ENCODE measurements at places on chromosomes 5 and 9.
A peak's percentile ranks its signal among the peaks of the same experiment; 100 is the strongest.

DNA sequence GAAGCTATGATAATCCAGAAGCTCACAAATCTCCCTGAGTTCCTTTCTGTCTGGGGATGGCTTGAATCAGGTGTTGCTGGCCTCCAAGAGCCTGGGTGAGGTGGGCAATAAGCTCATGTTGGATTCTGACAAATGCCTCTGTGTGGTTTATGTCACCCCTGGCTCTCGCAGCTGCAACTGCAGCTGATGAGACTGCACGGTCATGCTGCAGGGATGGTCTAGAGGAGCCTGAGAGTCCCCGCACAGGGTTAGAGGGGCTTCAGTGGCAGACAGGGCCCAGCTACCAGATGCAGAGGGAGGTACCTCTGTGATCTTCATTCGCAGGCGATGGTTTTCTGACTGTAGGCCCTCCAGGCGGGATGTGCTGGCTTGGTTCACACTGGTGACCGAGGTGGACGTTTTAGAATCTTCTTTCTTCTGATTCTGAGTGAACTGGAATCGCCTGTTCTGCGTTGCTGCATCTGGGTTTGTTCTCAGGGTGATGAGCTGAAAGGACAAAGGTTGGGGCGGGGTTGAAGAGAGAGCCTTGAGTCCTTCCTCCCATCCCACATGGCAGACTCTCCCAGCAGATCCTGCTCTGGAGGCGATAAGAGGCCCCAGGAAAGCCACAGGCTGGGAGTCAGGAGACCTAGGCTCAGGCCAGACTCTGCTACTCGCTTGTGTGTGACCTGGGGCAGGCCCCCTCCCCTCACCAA is 47.6 kb upstream of the TBC1D2 start:
- DNase-seq = no peak

DNA sequence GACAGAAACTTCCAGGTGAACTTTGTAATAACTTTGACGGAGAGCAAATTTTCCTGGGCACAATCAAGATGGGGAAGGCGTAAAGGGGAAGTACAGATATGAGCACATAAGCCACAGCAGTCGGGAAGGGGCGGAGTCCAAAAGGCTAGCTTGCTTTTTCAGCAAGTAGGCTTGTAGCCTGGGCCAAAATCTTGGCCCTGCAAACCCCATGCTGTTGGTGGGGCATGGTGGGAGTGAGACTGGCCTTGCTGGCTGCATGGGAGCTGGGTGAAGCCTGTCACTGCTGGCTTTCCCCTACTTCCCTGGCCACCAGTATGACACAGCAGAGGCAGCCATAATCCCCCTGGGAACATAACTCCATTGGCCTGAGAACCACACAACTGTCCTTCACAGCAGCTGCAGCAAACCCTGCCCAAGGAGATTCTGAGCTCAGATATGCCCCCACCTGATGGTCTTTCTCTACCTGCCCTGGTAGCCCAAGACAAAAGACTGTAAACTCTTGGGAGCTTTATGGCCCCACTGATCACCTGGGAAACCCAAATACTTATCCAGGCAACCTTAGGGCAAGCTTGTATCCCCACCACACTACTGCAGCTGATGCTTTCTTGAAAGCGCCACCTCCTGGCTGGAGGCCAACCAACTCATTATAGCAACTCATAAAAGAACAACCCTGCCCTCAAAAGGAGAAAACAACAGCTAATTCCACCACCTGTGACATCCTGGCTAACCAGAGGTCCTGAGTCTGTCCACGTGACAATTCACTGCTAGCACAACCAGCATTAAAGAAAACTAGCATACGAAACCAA is 24.0 kb downstream of the DCTN4 start:
- peak; percentile 30 for DNase-seq

DNA sequence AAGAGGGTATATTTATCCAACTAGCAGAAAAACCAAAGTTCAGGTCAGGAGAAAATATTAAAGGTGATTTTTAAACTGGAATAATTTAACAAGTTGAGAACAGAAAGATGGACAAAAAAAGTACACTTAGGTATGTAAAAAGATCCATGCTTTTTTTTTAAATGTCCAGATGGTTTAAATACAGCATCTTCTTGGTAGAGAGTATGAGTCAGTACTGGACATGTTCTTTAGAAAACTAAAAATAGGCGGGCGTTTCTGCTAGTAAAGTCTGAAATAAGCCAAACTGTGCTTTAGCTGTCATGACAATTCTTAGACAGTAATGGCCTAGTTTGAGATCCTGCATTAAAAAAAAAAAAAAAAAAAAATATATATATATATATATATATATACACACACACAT is 255.9 kb upstream of the ST8SIA4 start:
- no peak for DNase-seq

- no peak for DNase-seq
Observed at GRCh38 chr5:139985733-139986132, 57.4 kb downstream of the NRG2 start.

DNA sequence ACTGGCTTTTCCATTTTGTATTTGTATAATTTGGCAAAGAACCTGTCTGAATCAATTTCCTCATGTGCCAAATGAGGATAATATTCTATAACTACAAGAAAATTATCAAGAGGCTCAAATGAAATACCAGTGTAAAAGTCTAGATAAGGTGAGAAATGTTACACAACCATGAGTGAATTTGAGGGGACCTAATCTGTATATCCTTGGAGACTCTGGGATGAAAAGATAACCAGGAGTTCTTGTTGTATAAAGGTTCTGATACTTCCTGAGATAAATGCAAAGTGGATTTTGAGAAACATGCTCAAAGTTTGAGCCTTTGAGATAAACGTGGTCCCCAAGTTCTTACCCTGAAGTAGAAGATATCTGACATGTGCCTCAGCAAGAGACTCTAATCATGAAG is 120.3 kb upstream of the SLC12A2 start:
- DNase-seq = no peak

DNA sequence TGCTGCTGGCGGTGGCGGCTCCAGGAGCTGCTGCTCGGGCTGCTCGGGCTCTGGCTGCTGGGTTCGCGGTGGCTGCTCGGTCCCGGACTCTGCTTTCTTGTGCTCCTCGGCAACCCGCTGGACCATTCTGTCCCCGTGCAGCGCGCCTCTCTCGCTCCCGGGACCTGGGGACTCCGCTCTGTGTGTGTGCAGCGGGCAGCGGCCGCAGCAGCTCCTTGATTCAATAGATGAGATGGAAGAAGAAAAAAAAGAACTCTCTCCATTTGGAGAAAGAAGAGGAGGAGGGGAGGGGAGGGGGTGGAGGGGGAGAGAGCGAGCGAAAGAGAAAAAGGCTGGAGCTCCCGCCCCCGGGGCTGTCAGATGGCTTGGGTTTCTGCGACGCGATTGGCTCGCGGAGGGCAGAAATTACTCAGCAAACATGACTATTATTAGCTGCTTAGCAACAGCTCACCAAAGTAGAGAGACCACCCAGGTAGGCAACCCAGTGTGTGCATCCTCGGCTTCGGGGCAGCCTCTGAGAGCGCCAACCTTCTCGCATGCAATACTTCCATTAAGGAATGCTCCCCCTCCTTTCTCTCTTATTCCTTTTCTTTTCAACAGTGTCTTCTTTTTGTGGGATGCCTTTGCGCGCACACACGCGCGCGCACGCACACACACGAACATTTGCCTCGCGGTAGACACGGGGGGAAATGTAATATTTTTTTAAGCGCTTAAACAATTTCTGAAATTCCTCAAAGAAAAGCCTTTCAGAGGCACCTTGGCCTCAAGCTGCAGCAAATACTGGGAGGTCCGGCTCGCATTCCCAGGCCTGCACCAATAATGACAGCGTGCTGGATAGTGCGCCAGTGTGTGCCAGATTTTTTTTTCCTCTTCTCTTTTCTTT is 7.6 kb downstream of the PTCH1 start:
- DNase-seq = peak; percentile 85

- no peak for DNase-seq
Observed at GRCh38 chr5:149421372-149421685, 42.2 kb upstream of the IL17B start.

DNA sequence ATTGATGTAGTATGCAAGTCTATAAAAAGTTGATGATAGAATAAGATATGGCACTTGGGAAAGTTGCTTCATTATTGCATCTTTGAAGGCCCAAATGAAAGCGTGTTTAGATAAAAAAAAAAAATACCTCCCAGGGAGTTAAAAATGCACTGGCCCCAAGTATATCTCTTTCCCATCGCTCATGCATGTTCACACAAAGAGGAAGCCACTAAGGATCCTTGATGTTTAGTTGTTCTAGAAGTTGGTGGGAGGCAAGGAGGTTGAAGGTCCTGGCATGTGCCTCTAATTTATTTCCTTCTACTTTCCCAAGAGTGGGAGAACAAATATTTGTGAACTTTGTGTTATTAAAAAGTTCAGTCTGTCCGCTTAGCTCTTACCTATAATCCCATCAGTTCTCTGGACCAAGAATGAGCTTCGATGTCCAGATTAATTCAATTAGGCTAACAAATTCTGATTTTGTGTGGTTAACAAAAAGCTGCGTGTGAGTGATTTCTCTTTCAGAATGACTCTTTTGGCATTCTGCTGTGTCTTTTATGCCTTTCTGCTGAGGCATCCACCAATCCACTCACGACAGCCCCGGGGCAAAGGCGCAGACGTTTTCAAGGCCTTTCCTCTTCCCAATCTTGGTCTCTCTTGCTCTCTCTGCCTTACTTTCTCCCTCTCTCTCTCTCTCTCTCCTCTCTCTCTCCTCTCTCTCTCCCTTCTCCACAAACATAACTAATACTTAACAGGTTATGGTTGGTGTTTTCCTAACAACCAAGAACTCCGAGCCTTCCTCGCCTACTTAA is 135.1 kb upstream of the ERCC6L2 start:
- no peak for DNase-seq

- DNase-seq = no peak
Observed at GRCh38 chr9:27430750-27431535, 93.1 kb upstream of the IFNK start.

DNA sequence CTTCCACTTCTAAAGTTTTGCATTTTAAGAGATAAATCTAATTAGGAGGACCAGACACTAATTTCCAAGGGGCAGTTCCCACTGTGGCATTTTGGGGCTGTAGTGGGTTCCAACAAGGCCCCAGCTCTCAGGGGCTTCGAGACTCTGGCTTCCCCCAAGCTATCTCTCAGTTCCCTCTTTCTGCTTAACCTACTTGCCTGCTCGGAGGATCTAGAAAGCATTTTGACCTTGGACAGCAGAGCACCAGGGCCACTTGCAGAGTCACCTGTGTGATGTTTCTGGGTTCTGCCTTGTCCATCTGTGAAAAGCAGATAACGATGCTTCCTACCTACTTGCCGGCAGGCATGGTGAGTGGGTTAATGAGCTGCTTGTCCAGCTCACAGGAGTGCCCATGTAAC is 175.4 kb downstream of the MED10 start:
- no peak for DNase-seq

DNA sequence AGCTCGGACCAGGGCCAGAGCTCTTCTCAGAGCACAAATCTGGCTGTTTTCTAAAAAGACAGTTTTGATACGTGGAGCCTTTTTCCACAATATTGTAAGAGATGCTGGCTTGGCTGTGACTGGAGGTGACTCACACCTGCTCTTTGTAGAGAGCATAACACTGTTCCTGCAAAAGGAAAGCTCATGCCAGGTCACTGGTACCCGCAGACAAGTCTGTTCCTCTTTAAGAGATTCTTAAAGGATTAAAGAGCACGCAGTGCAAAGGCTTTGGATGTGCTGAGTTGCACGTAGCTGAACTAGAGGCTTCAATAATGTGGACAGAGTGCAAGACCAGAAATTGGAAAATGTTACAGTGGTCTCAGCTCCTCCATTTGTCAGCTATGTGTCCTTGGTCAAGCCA is 19.0 kb downstream of the ACTL7B start:
- no peak for DNase-seq

- no peak for DNase-seq
Observed at GRCh38 chr5:14244721-14245120, 101.6 kb downstream of the TRIO start.

DNA sequence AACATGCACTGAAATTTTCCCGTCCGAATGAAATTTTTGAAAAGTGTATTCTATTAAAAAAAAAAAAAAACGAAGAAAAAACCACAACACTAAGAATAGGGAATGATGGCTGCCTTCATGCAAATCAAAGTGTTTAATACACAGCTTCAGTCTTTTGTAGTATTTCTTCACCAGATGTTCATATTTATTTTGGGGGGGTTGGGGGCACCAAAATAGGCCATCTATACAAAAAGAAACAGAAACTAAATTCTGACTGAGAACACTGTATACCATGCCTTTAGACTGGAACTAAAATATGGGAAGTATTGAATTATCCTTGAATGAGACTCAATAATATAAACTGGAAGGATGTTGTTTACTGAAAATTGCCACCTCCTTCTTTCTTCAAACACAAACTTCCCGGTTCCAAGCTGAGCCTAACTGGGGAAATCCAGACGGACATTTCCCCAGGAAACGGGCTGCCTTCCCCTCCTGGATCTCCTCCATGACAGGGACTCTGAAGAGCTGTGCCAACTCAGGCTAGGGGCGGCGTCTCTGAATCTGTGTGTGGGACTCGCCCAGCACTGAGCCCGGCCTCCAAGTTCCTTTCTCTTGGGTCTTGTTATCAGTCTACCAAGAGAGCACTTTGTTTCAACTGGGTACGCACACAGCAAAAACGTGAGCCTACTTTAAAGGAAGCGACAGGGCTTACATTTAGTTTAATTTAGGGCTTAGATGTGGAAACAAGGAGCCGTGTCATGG is 511.3 kb upstream of the ADAMTS16 start:
- DNase-seq = no peak

GRCh38 chr9:137083394-137084004 is 3.3 kb upstream of the MAN1B1 start:
- peak; percentile 94 for DNase-seq

DNA sequence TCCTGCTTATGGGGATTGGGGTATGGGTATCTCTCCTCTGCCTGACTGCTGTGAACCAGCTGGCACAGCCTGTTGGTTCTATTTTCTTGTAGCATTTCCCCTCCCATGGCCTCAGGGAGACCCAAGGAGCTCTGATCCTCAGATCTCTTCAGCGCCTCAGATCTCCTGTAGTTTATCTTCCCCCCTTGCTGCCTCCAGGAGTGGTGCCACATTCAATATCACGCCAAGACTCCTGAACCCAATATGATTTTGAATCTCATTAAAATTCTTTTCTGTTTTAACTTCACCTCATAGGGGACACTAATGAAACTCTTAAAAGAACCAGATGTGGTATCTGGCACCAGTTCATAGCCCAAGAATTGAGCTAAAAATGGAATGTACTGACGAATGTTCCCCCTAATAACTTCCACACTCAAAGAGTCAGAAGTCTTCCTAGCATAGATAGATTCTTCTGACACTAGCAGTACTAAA is 59.6 kb upstream of the LIFR start:
- DNase-seq = no peak

- no peak for DNase-seq
Observed at GRCh38 chr5:135116160-135116561, 82.1 kb upstream of the PITX1 start.

All from HT-29 (cell line).